ENCODE measurements at places on chromosomes 5 and 9.

DNA sequence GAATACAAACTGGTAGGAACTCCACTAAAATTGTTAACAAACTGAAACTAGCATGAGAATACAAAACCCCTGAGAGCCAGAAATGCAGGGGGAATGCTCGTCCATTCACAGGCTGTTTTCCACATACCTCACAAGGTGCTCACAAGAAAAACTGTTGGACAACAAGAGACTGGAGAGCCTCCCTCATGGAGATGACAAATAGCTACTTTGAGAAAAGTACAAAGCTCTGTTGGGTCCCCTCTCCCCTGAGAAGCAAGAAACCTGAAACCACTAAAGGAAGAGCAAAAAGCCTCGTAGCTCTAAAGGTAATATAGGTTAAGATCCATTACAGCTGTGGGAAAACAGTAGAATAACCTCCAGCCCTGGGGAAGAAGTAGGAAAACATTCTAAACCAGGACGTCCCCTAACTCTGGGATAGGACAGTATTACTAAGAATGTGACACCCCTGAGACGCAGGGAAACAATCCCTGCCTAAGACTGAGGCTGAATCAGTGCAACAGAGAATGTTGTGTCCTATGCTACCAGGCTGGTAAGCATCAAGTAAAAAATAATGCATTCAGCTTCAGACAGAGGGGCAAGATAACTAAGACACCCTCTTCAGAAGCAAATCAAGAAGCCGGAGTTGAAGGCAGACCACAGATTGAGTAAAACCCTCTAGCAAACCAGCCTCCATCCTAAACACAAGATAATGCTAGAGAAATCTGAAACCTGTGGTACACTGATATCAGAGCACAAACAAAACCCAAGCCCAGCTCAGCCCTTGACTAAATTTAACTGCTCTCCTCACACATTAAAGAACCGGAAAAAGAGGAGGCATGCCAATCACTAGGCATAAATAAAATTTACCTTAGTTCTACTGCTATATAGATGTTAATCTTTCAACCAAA is 160.2 kb downstream of the SSBP2 start:
- DNase-seq, result no peak

- no peak for DNase-seq
Observed at GRCh38 chr5:40397091-40397490, 282.6 kb upstream of the PTGER4 start.

DNA sequence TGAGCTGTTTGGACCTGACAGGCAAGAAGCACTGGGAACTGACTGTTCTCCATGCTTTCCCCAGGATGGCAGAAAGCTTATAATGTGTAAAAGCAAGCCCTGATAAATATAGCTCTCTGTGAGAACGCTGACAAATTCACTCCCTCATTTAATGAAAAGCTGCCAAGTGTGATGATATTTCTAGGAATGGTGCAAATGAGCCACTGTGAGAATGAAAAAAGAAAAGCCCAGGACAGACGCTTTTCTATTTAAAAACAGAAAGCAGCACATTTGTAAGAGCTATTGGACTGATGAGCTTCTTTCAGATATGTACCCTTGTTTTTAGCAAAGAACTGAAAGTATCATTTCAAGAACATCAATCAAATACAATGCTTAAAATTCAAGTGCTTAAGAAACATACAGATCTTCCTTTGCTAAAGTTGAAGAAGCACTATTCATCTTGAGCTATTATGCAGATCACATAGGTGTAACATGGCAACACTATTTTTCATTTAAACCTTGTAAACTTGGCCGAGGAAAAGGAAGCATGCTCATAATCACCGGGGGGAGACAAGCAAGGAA is 842.6 kb upstream of the ACO1 start:
- no peak for DNase-seq

- no peak for DNase-seq
Observed at GRCh38 chr5:54087436-54087835, 222.9 kb downstream of the ARL15 start.

DNA sequence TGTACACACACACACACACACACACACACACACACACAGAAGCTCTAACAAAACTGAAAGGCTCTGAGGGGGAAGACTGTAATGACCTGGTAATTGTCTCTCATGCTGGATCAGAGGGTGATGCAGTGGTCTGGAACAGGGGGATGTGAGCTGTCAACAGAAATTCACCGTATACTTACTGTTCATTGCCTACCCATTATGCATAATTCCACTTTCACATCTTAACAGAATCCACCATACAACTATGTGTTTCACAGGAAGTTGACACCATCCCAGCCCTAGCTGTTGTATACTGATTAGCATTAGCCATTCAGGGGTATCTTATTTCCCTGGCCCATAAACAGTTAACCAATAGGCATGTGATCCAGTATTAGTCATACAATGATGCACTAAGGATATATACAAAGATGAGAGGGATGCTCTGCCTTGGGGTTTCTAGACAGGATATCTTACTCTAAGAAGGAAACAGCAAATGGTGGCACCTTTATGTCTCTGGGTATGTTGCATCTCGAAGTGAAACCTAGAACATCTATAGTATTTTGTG is 396.5 kb upstream of the BRINP1 start:
- no peak for DNase-seq

GRCh38 chr9:130498918-130499698 is 54.3 kb downstream of the ASS1 start:
- DNase-seq, result no peak

Measured in COR-L47 (cell line).